CD4-positive, alpha-beta T cell treated with Interleukin-2 at 100 ng/mL for 4 hours (primary cell): ENCODE measurements at places on chromosomes 4 and X.
A peak's percentile ranks its signal among the peaks of the same experiment; 100 is the strongest.

DNA sequence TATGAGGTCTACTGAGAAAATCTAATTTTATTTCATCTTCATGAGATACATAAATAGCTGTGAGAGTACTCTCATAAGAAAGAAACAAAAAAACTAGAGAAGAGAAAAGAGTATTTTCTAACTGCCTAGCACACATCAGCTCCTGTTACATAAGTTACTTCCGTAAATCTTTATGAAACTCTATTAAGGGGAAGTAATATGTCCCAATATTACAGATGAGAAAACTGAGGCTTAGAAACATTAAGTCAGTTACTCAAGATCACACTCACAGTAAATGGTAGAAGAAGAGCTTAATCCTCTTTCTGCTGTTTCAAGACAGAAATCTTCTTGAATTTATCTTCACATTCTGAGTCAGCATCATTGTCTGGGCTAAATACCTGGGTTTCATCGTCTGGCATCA, 164.1 kb downstream of the DTHD1 start:
- DNase-seq = no peak

DNA sequence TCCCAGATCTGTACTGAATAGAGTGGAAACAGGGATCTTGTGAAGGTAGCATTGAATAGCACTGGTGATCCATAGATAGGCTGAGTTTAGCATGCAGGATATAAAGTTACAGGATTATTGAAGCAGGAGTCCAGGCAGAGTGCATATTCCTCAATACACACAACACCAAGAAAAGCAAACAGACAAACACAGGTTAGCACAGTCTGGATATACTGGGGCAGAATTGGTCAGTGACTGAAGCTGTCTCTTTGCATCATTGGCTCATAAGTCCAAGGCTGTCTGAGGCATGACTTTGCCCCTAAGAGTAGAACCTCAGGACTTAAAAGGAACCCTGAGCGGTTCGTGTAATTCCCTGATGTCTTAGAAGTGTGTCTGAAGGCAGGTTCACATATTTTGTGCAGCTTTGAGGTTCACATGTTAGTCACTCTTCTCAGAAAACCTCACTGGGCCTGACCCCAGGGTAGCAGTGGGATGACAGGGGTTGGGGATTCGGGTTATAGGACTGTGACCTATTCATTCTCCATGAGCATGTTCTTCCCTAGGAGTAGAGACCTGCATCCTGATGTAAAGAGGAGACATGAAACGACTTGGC, 134.6 kb downstream of the AASDH start:
- DNase-seq = no peak

DNA sequence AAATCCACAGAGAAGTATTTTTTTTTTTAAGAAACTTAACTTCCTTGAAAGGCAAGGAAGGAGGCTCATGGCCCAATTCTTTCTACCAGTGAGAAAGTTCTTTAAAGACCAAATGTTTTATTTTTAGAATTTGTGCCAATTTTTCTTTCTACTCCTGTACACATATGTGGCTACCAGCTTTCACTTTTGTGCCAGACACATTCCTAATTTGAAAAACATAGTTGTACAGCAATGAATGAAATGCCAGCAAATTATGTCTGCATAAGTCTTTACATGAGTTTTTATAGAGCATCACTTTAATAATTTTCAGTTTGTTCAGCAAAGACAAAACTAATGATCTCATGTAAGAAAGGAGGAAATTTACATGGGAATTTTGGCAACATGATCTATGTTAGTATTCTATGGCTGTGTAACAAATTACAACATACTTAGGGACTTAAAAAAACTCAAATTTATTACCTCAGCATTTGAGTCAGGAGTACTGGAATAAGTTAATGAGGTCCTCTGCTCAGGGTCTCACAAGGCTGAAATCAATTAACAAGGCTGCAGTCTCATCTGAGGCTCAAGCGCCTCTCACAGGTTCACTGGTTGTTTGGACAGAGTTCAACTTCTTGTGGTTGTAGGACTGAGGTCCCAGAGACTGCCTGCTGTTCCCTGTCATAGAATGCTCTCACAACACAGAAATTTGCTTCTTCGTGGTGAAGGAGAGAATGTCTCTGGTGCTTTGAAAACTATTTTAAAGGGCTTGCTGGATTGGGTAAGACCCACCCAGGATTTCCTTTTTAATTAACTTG, 678.2 kb upstream of the FAM241A start:
- no peak for DNase-seq

DNA sequence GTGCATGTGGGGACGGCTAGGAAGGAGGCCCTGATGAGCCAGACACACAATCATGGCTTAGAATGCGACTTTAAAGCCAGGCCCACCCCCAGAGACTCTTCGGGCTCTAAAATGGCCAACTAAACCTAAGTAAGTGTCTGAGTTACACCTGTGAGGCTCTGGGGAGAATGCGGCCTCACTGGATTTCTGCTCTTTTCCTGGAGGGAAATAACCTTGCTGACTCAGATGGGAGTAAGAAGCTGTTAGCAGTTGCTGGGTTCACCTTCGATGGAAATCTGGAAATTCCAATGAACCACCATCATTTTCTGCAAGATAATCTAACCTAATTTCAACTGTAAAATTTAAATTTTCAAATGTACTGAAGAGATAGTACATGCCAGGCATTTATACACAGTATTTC, 97.6 kb upstream of the MAML3 start:
- DNase-seq = no peak

- no peak for DNase-seq
These were observed 365.7 kb downstream of the FGF13 start for GRCh38 chrX:138345801-138346200.

DNA sequence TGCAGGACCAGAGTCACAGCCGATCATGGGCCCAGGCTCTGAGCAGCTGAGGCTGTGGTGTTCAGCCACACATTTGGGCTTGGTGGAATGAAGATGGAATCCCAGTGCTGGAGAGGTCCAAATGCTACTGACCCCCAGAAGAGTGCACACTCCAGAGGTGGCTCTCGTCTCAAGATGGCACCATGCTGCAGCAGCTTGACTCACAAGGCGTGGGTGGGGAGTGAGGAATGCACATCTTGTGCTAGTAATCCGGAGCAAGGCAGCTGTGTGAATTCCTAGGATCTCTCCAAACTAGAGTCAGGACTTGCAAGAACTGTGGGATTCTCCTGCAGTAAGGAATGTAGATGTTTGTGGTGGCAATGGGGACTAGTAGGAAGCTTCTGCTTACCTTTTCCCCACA, 28.7 kb downstream of the RAB28 start:
- no peak for DNase-seq

GRCh38 chr4:15832523-15833451, 54.7 kb downstream of the CD38 start:
- DNase-seq = no peak

- no peak for DNase-seq
These were observed 4.4 kb upstream of the ZFP92 start for GRCh38 chrX:153406903-153407302.

DNA sequence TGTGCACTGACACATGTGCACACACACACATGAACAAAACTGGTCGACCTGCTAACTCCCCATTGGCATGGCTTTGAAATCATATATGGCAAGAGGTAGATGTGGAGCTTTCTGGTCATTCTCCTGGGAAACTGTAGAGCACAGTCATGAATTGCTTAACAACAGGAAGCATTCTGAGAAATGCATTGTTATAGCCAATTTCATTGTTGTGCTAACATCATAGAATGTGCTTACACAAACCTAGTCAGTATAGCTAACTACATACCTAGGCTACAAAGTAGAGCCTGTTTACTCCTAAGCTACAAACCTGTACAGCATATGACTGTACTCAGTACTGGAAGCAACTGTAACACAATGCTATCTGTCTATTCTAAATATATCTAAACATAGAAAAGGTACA, 134.2 kb upstream of the SH3RF1 start:
- DNase-seq = no peak

DNA sequence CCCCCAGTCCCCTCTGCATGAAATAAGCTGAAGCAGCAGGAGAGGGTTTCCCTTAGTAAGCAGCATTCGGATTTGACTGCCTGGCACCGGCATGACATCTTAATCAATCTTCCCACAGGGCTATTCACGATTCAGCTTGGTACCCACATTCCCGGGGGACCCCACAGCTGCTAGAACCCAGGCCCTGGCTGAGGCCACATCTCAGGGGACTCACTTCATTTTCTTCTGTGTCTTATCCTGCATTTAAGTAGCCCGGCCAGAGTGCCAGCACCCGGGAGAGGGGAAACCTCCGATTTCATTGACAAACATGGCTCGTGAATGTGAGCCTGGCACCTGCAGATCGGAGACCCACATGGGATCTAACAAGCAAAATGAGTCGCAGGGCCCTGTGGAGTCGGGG, 52.3 kb upstream of the CRMP1 start:
- no peak for DNase-seq

- no peak for DNase-seq
These were observed 537 bp downstream of the RBM10 start for GRCh38 chrX:47145395-47146120.

GRCh38 chrX:94676285-94676684, 1002.3 kb downstream of the FAM133A start:
- DNase-seq = no peak

DNA sequence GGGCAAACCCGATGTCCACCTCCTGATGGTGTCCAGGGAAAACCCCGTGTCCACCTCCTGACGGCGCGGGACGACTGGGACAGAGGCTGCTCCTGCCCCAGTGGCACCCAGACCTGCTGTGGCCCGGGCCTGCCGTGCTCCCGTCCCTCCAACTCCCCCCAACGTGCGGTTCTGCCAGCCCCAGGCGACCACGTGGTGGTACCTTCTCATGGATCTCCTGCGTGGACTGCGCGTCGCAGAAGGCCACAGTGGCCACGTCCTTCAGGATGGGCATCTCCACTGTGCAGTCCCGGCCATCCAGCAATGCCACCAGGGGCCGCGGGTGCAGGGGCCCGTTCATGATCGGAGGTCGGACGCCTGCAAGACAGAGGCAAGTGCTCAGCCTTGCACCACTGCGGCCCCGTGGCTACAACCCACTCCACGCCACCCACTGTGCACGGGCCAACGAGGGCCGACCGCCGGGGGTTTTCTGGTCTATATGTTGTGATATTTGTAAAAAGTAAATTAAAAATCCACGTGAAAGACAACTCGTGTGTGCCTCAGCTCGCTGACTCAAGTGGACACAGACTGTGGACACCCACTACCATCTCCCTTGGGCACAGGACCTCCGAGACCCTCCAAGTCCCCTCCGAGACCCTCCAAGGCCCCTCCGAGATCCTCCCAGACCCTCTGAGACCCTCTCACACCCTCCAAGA, 10.8 kb downstream of the CTBP1 start:
- DNase-seq = no peak

- DNase-seq = peak; percentile 91
These were observed at the start of gene DDX60 for GRCh38 chr4:168318266-168318895. Gene DDX60 (minus strand): TSS chr4:168318752. CDS start chr4:168311259, 7,493 bp downstream.

DNA sequence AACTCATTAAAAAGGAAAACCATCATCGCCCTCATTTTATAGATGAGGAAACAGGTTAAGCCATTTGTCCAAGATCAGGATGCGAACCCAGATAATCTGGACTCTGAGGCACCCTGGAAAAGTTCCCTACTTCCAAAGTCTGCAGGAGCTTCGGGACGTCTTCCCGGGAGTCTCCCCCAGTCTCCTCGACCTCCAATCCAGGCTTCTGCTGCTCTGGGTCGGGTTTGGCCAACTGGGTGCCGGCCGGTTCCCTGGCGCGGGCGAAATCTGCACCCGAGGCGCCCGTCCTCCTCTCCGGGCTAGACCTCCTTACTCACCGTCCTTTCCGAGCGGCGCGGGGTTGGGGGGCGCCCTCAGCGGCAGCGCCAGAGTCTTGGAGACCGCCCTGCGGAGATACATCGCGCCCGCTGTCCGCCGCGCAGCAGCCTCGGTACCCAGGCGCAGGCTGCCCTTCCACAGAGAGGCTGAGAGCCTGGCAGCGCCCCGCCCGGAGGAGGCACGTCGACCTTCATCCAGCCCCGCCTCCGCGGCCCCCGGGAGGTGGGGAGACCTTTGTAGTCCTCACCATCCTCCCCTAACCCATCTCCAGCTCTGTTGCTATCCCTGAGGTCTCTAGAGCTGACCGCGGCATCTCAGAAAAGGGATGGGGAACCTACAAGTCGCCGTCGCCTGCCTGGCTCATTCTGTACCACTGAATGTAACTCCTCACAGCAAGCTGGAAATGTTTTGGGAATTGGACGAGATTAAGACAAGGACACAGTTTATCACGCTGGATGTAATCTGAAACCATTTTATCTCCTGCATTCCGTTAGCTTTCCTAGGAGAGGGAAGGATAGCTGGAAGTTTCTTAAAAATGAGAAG, at the start of gene MGARP:
Gene MGARP (minus strand): TSS at position 466 of the 861 bp plus-strand sequence. CDS start 67 bp downstream, at position 399.
- DNase-seq = no peak

- DNase-seq = no peak
These were observed 126.5 kb downstream of the GASK1B start for GRCh38 chr4:158046345-158046744.

GRCh38 chrX:13380211-13380610, 60.4 kb upstream of the ATXN3L start:
- no peak for DNase-seq

DNA sequence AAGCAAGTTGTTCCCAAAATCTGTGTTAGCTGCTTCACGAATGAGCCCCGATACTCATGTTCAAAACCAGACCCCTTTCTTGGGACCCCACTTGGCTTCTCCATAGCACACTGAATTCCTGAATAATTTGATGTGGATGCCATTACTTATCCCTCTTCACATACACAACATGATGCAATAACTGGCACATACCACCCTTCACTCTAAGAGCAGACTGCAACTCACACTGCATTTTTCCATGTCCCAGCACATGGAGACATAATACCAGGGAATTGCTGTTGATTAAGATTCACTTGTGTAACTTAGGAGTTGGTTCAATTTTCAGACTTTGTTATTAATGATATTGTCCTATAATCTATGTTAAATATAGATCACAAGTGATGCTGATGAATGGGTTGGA, 213.4 kb downstream of the MAML3 start:
- no peak for DNase-seq

- DNase-seq = no peak
These were observed 57.5 kb upstream of the SLC7A3 start for GRCh38 chrX:70988425-70988824.

DNA sequence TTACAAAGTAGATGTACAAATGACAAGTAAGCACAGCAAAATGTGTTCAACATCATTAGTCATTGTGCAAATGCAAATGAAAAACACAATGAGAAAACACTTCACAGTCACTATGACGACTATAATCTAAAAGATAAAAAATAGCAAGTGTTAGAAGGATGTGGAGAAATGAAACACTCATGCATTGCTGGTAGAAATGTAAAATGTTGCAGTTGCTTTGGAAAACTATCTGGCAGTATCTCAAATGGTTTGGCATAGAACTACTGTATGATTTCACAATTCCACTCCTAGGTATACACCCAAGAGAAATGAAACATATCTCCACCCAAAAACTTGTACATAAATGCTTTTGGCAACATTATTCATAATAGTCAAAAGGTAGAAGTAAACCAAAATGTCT, 459.7 kb upstream of the TRAM1L1 start:
- DNase-seq = no peak

- no peak for DNase-seq
These were observed 68.3 kb downstream of the CRMP1 start for GRCh38 chr4:5824635-5825034.

- DNase-seq = no peak
These were observed 53.5 kb downstream of the TMEM164 start for GRCh38 chrX:110056419-110056818.
